NCI-H1092 treated with DMSO at 0.1 percent for 48 hours (cell line): ENCODE measurements at places on chromosomes 16 and 17.

DNA sequence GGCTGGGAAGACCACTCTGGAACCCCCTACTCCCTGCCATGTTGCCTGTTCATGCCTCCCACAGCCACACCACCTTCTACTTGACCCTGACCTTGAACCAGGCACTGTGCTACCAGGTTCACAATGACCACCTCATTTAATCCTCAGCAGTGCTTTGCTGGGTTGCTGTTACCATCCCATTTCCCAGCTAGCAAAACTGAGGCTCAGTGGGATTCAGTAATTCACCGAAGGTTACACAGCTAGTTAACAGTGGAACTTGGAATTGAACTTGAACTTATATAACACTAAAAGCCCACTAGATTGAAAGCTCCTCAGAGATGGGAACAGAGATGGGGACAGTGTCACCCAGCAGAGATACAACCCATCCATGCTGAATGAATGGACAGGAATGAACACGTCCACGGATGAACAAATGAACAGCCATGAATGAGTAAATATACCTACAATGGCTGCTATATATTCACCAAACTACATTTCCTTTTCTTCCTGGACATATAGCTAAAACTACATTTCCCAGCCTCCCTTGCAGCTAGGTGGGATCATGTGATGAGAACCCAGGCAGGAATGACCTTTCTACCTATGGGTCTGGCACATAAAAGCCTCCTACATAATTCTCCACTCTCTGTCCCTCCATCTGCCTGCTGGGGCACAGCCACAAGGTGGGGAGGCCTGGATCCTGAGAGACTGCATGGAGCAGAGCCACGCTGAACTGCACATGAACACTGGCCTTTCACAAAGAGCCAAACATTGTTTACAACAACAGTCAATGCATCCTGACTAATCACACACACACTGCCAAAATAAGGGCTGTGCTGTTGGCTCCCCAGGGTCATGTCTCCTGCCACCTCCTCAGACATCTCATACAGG lies 94.8 kb downstream of the RMI2 start:
- no peak for DNase-seq

DNA sequence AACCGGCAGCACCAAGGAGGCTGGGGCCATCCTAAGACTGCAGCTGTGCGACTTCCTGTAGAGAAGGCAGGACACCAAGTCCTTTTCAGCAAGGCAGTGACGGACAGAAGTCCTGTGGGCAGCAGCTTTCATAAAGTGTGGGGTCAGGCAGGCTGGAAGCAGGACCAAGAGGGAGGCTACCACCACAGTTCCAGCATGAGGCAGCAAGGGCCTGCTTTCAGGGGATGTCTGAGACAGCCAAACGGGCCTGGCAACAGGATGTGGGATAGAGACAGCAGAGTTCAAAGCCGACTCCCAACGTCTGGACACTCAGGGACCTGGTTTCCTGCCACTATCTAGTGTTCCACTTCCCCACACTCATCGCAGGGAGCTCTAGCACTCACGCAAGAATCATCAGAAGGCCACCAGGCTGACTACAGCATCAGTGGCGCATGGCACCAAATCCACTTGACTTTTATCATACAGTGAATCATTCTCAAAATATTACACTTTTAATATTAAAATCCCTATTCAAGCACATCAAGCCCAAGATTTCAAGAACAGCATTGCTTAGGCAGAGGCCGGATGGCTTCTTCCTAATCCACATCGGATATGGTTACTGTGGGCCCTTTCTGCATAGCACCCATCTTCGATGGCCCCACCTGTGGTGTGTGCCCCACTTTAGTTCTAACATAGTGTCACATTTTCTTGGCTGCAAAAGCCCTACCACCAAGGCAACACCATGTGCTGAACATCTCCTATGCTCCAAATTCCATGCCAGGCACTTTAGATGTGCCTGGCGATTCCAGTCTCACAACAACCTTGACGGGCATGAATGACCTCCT lies 5.2 kb downstream of the USP7 start:
- DNase-seq = no peak

DNA sequence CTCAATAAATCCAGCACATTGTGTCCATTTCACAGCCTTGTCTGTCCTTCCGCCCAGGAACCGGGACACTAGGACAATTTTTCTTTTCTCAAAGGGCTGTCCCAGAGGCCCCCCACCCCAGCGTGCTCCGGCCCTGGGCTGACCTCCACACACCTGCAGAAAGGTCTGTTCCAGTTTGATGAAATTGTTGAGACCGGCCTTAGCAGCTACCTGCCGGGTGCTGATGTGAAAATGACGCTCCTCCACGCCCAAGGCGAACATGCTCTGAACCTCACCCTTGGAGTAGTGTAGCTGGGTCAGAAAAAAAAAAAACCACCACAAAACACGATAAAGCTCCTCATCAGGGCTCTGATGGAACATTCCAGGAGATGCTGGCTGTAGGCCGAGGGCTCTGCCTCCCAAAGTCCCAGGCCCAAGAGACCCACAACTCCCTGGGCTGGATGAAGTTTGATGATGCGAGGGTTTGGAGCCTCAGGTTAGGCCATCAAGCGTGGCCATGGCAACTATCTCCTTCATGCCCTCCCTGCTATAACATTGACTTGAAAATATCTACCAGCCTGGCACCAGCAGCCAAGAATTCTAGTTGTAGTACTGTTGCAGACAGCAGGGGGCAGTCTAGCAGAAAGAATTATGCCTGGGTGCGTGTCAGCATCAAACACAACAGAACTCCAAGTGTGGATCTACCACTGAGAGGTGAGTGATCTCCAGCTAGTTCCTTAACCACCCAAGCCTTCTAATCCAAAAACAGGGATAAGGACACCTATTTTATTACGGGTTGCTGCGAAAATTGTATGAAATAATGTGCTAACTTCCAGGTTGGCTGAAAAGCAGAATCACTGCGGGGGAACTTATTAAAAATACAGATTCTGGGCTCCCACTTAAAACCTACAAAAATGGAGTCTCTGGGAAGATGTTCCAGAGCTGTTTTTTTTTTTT lies 62.1 kb downstream of the RMI2 start:
- DNase-seq = peak; percentile 23

- peak; percentile 36 for DNase-seq
Measured at GRCh38 chr16:53901408-53901807, 197.5 kb downstream of the FTO start.

GRCh38 chr17:8621585-8621984 lies 8.9 kb downstream of the MYH10 start:
- DNase-seq = no peak

- no peak for DNase-seq
Measured at GRCh38 chr17:21200590-21201297, 13.2 kb downstream of the TMEM11 start.

- DNase-seq = no peak
Measured at GRCh38 chr16:84214451-84215066, 23.6 kb downstream of the ADAD2 start.

DNA sequence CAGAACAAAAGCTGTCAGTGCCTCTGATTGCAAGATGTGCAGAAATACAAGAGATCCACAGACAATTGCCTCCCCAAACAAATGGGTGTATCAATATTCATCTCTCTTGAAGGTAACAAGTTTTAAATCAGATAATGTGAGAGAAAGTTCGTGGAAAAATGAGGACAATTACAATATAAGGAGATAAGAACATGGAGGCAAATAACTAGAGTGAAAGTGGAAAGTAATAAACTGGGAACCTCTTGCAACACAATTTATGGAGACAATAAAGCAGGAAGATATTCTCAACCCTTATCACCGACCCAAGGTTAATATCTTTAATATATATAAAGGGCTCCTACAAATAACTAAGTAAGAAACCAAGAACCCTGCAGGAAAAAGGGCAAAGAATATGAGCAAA lies 14.2 kb upstream of the KRT19 start:
- DNase-seq = no peak

DNA sequence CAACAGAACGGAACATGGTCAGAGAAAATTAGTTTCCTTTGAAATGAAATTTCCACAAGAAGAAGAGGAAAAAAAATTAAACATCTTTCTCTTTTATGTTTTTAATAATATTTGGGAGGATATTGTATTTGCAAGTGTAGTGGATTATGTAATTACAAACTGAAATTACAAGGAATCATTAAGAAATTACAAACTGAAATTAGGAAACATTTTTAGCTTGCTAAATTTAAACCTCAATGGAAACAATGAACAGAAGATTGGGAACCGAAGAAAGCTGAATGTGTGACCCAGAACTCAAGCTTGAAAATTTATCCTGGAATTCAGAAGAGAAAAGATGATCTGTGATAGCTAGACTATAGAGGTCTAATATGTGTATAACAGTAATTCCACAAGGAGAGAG lies 4.4 kb upstream of the PIK3R5 start:
- no peak for DNase-seq

DNA sequence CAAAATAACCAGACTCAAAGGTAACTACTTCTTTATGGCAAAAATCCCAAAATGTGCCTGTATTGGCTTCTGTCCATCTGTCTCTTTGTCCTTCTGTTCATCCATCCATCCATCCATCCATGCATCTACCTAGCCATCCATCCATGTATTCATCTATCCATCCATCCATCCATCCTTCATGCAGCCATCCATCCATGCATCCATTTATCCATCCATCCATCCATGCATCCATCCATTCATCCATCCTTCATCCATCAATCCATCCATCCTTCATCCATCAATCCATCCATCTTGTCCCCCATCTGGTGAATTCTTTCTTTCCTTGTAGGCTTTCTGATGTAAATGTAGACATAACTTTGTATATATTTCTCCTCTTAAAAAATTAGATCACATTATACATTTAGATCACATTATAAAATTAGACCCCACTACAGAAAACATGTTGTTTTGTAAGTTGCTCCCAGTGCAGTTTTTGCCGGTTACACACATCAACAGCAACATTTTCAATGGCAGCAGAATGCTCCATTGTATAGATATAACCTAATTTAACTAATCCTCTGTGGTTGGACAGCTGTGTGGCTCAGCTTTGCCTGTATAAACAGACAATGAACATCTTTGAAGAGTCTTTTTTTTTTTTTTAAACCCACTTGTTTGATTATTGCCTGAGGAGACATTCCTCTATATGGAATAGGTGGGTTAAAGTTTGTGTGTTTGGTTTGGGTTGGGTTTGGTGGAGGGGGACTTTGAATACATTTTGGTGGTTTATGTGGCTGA lies 72.0 kb downstream of the MSI2 start:
- DNase-seq = no peak

DNA sequence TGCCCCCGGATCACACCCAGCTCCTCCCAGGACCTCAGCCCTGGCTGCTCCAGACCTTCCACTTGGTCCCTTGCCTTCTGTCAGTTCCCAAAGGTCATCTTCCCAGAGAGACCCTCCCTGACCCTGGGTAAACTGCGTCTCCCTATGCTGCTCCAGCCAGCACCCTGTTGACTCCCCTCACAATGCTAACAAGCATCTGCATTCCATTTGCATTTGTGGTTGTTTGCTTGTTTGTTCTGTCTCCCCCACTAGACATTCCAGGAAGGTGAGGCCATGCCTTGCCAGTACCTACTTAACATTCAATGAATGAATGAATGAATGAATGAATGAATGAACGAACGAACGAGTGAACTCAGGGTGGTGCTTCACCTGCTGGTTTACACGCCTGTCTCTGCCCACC lies 171.2 kb downstream of the WSCD1 start:
- DNase-seq = no peak
